Effector CD4-positive, alpha-beta T cell (primary cell): ENCODE measurements at places on chromosomes 2 and 18.

GRCh38 chr2:233032551-233033320 lies at the start of gene NEU2:
NEU2 (plus strand) TSS chr2:233032672; CDS start chr2:233032672, 0 bp downstream.
- DNase-seq, result no peak

GRCh38 chr2:220315098-220315823 lies 687.8 kb downstream of the SLC4A3 start:
- DNase-seq, result no peak

GRCh38 chr18:55900380-55900779 lies 312.4 kb upstream of the TCF4 start:
- no peak for DNase-seq

DNA sequence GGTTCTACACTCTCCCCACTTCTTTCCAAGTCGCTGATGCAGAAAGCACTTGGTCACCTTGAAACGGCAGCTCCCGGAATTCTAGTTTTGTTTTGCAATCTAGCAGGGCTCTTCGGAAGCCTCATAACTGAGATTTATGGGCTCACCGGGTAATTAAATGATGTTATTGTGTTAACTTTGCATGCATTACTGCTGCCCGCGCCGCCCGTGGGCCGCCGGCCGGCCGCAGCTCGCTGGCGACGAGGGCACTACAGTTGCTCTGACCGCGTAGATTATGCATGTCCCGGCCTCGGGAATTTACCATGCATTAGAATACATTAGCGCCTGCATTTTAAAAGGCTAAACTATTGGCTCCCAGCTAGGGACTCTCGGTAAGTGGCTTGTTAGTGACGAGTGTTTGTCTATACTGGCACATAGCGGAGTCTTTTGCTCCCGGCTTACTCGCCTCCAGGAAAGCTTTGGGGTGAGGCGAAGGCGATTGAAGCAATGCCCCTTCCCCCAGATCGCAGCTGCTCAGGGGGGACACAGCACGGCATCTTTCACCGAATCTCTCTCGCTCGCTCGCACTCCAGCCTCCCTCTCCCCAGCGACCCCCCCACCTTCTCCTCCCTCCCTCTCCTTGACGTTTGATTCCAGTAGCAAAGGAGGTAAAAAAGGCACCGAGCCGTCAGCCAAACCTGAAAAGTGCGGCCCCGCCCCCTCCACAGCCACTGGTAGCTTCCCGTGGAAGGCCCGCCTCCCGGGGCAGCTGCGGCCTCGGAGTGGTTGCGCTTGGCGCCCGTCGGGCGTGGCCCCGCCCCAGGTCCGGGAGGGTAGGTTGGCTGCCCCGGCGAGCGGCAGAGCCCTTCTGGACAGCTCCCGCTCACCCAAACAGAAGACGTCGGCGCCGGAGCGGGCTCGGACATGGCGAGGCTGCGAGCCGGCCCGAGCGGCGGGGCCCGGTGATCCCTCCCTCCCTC lies at the start of gene ONECUT2:
Gene ONECUT2, plus strand, starts transcription at position 839 of the 959 bp plus-strand sequence. CDS start 343 bp downstream, outside the sequence.
- peak; percentile 21 for DNase-seq

DNA sequence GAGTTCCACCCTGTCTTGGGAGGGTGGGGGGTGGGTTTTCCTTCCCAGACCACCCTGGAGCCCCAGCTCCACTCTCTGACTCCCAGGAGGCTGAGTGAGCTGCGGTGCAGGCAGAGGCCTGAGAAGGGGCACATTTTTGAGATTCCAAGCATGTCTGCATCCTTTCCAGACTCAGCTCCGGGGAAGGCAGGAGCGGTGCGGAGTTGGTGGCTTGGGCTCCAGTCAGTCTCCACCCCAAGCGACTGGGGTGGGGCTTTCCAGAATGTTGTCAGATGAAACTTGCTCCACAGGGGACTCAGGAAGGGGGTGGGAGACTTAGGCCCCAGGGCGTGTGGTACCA lies 44.2 kb upstream of the HS6ST1 start:
- no peak for DNase-seq

GRCh38 chr18:67281746-67282145 lies 234.8 kb downstream of the DSEL start:
- DNase-seq, result no peak

DNA sequence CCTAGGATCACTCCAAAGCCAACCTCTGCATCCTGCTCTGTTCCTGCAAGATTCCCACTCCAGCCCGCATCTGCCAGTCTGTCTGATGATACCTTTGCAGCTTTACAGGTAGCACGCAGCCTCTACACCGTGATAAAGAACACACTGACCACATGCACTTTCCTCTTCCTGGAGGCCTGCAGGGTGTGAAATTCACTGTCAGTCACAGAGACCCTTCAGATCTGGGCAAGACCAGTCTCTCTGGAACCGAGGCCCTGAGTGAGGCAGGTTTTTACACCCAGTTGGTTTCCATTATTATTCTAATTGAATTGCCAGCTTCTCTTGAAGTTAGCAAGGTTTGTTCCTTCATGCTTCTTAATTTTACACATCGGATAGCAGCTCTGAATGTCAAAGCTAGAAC lies 30.5 kb upstream of the TWIST2 start:
- no peak for DNase-seq

- no peak for DNase-seq
Observed at GRCh38 chr2:124911560-124911959, 886.5 kb downstream of the CNTNAP5 start.

- DNase-seq, result no peak
Observed at GRCh38 chr2:230471074-230471473, 55.1 kb downstream of the SP100 start.
